ENCODE measurements at places on chromosomes 13 and 19.

GRCh38 chr13:41004875-41005693, 14.0 kb downstream of the ELF1 start:
- peak; percentile 59 for DNase-seq

- peak; percentile 45 for DNase-seq
Measured at GRCh38 chr19:5340637-5341447, at the start of gene PTPRS. PTPRS (minus strand) TSS chr19:5340812; CDS start chr19:5286140, 54,672 bp downstream.

DNA sequence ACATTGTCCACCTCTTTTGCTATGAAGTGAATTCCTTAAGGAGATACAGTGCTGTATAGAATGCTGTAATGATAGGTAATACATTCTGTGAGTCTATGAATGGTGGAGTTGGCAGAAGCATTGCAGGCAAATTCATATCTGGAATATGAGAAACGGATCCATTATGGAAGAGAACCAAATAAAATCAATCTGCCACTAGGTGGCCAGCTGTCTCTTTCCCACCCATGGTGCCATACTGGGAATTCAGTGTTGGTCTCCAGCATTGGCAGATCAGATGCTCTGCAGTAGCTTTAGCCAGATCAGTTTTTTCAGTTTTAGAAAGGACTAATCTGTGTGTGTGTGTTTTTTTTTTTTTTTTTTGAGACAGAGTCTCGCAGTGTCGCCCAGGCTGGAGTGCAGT, 27.6 kb downstream of the DNAJC3 start:
- DNase-seq, result no peak

- DNase-seq, result no peak
Measured at GRCh38 chr13:79502859-79503468, 22.0 kb downstream of the NDFIP2 start.

- peak; percentile 21 for DNase-seq
Measured at GRCh38 chr19:56566904-56567273, 379 bp upstream of the ZNF470 start.

DNA sequence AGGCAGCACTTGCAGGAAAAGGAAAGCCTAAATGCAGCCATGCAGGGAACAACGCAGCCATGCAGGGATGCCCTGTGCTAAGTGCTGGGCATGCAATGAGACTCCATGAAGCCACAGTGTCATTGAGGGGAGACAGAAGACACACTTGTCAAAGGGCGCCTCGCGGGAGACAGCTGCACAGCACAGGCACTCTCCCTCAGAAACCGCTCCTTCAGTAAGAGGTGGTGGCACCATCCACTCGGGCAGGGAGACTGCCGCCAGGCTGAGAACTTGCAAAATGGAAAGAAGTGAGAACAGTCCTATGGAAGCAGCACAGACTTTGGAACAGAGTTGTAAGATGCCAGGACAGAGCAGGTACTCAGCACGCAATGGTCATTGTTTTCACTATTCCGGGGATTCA, 51.1 kb downstream of the GGACT start:
- no peak for DNase-seq

DNA sequence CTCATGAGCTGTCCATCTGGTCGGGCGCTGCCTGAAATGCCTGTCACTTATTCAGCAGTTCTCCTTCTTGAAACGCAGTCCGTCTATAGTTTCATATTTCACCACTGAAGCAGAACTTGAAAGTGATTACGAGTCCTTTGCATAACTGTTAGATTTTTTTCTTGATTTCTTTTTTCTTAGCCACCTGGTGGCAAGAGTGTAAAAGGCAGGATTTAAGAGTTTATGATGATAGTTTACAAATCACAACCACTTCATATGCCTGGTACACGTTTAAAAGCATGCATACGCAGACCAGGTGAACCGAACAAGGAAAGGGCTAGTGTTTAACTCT, 45.8 kb downstream of the GGACT start:
- peak; percentile 30 for DNase-seq

DNA sequence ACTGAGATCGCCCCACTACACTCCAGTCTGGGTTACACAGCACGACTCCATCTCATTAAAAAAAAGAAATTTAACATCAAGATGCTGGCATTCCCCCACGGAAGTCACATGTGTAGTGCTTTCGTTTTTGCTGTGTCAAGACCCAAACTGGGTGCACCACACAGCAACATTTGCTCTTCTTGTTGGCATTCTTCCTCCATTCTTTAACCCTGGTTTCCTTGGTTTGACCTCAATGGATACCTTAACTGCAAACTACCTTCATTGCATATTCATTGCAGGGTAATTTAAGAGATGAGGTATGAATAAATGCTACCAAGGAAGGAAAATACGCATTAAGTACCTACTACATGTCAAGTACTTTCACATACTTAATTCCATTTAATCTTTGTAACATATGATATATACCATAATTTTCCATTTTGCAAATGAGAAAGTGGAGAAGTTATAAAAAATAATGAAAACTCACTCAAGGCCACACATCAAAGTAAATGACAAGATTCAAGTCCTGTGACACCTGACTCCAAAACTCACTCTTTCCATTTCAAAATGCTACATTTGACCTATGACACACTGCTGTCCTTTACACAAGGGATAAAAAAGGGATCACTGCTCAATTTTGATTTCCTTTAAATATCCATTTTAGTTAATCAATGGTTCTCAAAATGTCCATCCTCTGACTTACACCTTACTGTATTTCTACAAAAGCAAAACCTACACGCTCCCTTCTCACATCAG, 59.2 kb downstream of the STK24 start:
- DNase-seq, result peak; percentile 58

DNA sequence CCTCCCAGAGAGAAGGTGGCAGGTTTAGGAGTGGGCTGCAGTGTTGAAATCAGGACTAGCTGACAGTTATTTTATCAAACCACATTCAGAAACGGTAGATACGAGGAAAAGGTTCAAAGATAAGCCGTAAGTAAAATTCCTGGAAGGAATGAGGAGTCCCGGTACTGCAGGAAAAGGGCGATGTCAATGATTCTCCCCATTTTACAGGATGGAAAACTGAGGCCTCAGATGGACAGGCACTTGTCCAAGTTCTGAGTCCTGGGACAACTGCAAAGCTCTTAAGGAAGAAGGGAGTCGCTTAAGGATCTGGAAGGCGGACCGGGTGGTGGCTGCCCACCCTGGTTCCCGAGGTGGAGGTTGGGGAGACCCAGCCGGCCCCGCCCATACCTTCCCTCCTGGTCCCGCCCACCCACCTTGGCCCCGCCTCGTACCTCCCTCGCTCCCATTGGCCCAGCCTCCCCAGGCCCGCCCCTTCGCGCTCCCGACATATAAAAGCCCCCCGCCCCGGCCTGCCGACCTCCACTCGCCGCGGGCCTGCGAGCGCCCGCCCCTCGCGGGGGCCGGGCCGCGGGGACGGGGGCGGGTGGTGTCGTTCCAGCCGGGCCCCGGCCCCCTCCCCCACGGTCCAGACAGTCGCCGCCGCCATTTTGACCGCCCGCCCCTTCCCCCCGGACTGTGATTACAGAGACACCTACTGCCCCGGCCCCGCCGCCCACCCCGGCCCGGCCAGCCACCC, 603 bp downstream of the RFX1 start:
- peak; percentile 95 for DNase-seq

GRCh38 chr19:14381689-14382474, 638 bp downstream of the ADGRE5 start:
- peak; percentile 94 for DNase-seq
